Fibroblast of lung (primary cell): ENCODE measurements at places on chromosomes 16 and 17. TPM values are rescaled to one million over a fixed set of nuclear protein-coding genes. Genes with fewer than 3 reads are reported as not detected.
A peak's percentile ranks its signal among the peaks of the same experiment; 100 is the strongest.

PERCC1 gene
- not detected in 2 replicates for total RNA-seq

- DNase-seq, result no peak
Measured at GRCh38 chr16:56709443-56710040, 20.4 kb upstream of the NUP93 start.

- DNase-seq, result no peak
Measured at GRCh38 chr17:18381158-18381952, 3.8 kb downstream of the EVPLL start.

- no peak for DNase-seq
Measured at GRCh38 chr17:73787076-73788059, 143.1 kb upstream of the SDK2 start.

PRDM7 gene
- not detected in 2 replicates for total RNA-seq

DNA sequence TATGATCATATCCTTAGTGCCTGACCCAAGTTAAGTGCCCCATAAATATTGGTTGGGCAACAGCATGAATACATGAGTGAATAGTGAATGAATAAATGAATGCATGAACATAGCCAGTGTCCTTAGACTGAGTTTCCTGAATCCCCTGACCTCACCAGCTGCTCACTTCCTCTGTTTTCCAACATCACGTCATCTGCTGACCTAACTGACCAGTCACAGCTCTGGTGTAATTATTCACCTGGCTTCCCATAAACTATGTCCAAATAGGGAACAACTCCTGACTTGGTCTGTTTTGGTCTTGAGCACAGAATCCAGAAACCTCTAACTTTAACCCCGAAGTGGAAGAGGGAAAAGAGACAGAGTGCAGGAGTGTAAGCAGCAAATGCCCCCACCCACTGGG, 83.4 kb downstream of the ASIC2 start:
- peak; percentile 44 for DNase-seq

TBC1D3C gene
- total RNA-seq, result 1.3 TPM in 1 of 2 replicates, not detected in the other

DNA sequence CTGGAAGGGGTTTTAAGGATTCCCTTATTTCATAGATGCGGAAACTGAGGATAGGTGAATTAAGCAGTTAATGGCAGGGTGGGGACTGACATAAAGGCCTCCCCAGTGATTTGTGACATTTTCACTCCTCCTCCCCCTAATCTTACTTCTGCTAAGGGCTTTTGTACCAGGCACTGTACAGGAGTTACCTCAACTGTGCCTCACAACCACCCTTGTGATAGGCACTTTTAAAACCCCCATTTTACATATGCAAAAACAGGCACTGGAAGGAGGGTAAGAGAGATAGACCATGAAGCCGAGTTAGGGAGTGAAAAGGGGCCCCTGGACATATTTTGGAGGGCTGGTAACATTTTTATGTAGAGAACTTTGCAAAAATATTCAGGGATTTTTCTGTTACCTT, 862 bp upstream of the GDE1 start:
- no peak for DNase-seq

DNA sequence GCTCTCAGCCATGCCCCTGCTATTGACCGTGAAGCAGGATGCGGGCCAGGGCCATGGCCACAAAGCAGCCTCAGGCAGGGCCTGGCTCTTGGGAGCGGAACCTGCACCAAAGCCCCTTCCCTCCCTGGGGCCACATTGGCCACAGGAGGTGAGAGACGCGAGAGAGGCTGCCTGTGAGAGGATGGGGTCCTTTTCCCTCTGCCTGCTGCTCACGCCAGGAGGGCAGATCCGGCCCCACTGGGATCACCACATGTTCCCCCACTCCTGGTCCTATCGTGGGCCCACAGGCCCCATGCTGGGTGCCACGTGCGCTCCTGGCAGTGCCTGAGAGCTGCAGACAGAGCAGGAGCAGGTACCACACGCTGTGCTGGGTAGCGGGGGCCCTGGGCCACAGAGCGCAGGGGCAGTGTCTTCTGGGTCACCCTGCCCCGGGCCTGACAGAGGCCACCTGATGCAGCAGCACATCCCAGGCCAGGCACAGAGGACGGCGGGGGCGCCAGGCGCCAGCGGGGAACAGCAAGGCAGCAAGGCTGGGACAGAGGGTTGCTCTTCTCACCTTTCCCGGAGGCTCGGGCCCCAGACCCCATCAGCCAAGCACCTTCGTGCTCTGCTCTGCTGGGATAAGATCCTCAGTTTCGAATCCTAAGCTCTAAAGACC, 9.2 kb upstream of the NUDT16L1 start:
- no peak for DNase-seq

PIRT gene
- total RNA-seq, result not detected in 2 replicates

CAVIN1 gene
- 331 and 372 TPM in 2 replicates for total RNA-seq

MEAK7 gene
- total RNA-seq, result 16.9 and 17.3 TPM in 2 replicates

- no peak for DNase-seq
Measured at GRCh38 chr16:56950881-56951771, 10.6 kb upstream of the CETP start.

GRCh38 chr17:39130205-39130604, 21.2 kb downstream of the PLXDC1 start:
- DNase-seq, result no peak

- no peak for DNase-seq
Measured at GRCh38 chr17:17702449-17703139, 21.3 kb downstream of the RAI1 start.

DNA sequence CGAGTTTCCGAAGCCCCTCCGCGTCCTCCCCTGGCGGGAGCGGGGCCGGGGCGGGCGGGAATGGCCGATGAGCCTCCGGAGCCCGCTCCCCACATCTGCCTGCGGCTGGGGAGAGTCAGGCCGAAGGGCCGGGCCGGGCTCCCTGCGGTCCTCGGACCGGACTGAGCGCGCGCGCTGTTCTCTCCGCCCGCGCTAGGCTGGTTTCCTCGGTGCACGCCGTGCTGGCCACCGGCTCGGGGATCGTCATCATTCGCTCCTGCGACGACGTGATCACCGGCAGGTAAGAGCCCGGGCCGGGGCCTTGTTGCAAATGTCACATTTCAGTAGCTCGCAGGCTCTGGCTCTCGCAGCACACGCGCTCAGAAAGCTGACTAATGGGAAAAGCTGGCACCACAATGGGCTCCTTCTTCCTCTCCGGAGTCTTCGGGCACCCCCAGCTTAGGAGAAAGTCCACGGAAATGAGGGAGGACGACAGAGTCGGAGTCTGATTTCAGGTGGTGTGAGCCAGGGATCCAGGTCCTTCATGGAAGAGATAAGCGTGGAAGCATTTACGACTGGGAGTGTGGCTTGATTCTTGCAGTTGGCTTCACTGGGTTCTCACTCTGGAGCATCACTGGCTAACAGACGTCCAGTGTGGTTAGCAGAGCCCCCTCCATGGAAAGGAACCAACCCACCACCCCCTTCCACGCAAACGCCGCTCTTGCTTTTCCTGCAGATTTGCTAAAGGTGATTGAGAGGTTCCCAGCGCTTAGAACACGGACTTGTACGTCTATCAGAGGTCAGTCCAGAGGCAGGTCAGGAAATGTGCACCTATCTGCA, 715 bp downstream of the TLCD3A start:
- DNase-seq, result peak; percentile 38

DNA sequence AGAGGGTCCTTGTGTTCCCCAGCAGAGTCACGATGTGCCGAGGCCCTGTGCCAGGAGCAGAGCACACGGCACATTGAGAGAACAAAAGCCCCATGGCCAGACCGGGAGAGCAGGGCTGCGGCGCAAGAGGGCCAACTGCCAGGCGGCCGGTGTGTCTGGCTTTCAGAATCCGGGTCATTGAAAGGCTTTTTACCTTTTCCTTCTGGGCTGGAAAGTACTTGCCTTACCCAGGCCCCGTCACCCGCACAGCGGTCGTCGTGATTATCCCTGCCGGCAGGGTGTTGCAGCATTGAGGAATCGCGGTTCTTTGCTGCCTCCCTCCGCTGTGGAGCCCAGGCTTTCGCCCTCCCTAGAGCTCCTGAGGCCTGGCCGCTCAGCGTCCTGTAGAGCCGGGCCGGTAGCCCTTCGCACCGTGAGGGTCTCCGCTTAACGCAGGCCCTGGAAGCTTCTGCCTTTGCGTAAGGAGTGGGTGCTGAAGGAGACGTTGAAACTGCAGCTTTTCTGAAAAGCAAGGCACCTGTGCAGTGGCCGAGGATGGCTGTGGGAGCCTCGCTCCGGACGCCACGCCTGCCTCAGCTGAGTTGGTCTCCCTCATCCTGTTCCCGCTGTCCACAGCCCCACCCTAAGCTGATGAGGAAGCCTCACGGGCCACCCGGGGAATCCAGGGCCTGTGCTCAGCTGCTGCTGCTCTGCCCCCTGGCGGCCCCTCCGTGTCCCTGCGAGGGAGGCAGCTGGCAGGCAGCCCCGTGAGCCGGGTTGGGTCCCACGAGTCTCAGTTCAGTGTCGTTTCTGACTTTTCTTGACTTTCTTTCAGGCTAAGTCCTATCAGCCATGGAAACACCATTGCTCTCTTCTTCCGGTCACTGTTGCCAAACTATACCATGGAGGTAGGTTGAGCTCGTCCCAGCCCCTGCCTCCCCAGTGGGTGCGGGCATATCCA, 8.6 kb upstream of the MC1R start:
- peak; percentile 73 for DNase-seq

DNA sequence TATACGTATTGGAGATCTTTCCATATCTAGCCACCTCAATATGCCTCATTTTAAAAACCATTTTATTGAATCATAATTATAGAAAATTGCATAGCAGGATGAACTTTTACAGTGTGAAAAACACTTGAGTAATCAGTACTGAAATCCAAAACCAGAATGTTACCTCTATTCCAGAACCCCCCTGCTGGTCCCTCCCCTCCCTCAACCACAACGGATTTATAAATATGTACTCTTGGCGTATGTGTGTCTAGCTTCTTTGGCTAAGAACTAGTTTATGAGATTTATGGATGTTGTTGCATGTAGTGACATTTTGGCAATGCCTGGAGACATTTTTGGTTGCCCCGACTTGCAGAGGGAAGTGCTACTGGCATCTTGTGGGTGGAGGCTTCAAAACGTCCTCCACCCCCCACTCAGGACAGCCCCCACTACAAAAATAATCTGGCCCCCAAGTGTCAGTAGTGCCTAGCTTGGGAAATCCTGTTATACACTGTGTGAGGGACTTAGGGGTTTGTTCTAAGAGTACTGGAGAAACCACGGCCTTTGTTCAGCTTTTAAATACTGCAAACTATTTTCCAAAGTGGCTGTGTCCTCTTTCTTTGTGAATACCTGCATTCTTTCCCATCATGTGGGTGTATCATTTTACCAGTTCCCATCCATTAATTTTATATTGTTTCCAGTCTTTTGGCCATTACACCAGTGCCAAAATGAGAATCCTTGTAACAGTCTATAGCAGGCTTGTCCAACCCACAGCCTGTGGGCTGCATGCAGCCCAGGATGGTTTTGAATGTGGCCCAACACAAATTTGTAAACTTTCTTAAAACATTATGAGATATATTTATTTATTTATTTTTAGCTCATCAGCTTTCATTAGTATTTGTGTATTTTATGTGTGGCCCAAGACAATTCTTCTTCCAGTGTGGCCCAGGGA, 23.7 kb downstream of the ITPRIPL2 start:
- peak; percentile 30 for DNase-seq

TBC1D26 gene
- total RNA-seq, result 0.17 TPM in 1 of 2 replicates, not detected in the other

LRRC46 gene
- under 0.01 TPM in 2 replicates for total RNA-seq

DNA sequence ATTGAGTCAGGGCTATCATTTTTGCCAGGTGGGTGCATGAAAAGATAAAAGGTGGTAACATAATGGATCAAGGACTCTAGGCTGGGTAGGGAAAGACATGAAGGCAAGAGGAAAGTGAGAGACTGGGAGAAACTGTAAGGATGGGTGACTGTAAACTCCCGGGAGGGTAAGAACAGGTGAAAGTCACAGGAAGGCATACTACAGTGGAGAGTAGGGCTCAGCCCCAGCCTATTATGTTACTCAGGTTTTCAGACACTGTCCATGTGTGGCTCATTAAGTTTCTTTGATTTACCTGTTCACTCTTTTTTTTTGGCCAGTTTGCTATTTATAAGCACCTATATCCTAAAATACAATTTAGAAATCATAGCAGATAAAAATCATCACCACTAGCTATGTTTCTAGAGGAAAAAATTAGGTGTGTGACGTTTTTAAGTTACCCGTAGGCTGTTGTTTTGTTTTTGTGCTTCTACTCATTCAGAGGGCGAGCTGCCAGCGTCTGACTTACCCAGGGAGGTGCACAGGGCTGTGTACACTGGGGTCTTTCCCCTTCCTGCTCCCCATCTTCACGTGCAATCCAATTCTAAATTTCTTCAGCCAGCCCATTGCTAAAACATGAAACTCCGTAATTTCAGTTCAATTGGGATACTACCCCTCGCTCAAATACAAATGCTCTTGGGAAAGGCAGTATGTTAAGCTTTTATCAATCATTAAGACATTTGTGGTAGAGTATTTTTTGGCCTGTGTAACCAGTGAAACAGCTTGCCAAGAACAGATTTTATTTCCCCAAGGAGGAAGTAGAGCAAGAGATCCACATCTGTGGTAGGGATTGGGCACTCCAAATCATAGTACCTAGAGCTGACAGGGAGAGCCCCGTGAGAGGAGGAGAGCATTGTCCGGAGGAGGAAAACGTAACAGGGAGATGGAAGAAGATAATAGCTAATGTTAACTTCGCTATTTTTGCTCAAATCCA, 21.7 kb upstream of the VWA3A start:
- DNase-seq, result peak; percentile 58

DNA sequence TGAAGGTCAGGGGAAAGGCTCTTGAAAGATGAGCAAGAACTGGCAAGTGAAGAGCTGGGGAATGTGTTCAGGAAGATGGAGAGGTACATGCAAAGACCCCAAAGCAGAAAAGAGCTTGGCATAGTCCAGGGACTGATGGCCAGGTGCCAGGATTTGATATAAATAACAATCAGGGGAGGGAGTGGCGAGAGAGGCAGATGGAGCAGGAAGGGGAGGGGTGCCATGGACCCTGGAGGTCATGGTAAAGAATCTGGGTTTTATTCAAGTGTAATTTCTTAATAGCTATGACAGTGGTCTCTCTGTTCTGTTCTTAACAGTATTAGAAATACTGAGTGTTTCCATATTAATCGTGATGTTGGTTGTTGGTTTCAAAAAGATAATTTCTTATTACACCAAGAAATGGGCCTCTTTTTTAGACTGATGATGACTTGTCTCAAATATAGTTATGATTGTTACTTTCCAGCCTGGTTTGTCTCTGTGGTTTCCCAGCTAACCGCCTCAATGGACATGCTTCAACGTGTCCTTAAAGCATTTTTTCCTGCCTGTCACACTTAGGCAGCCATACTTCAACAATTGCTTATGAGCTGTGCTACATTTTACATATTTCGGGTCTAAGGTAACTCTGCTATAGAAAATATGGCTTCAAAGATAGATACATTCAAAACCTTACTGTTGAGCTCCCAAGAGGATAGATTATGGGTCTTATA, 49.4 kb downstream of the MYH10 start:
- DNase-seq, result peak; percentile 20

DNA sequence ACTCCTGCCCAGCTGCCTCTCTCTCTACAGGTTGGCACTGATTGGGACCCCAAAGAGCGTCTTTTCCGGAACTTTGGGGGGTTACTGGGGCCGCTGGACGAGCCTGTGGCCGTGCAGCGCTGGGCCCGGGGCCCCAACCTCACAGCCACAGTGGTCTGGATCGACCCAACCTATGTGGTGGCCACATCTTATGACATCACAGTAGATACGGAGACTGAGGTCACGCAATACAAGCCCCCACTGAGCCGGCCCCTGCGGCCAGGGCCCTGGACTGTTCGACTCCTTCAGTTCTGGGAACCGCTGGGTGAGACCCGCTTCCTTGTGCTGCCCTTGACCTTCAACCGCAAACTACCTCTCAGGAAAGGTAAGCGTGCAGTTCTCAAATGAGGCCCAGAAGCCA, 12.3 kb downstream of the XYLT2 start:
- DNase-seq, result no peak

SLC6A2 gene
- not detected in 2 replicates for total RNA-seq

- DNase-seq, result peak; percentile 65
Measured at GRCh38 chr16:8849411-8850011, 19.3 kb downstream of the CARHSP1 start.

RNF112 gene
- 7.2 and 21.5 TPM in 2 replicates for total RNA-seq

NTN3 gene
- 1.3 and 2.1 TPM in 2 replicates for total RNA-seq

MMP15 gene
- total RNA-seq, result 2.1 and 6.4 TPM in 2 replicates

CDC42EP4 gene
- total RNA-seq, result 31.3 and 34.2 TPM in 2 replicates
